ENCODE measurements at places on chromosomes 16 and 17.
A peak's percentile ranks its signal among the peaks of the same experiment; 100 is the strongest.

DNA sequence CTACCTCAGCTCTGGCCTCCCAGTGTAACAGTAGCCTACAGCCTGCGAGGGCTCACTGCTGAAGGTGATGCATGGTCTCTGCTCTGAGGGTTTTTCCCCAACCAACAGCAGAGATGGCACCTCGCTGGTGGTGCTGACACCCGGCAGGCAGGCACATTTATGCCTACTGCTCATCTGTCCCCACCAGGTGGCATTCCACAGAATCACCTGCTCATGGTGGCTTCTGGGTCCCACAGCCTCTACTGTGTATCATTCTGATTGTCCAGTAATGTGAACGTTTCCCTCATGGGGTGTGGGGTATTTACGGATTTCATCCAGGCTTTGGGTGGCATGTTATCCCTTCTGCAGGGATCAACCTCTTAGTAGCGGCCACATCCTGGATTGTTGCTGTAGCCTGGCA is 331.5 kb downstream of the SNX29 start:
- no peak for DNase-seq

DNA sequence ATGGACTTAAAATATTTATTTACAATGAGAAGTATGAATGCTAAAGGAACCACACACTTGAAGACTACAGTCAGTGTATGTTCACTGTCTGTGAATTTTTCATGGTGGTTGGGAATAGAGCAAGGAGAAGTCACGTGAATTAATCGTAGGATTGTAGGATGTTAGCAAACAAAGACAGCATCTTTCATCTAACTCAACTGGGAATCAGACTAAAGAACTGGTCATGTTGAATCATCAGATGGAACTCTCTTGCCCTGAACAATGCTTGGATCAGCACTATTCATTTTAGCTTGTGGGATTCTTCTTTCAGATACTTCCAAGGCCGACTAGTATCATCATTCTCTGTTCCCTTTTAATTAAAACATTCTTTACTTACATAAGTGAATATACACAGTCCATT is 18.1 kb downstream of the KCNJ2 start:
- DNase-seq, result no peak

- DNase-seq, result no peak
Observed at GRCh38 chr16:74773446-74774222, 986 bp downstream of the FA2H start.

- peak; percentile 85 for DNase-seq
Observed at GRCh38 chr16:2969545-2970521, 685 bp downstream of the PAQR4 start.

Data from frontal cortex (tissue), 4 donors.